ENCODE measurements at places on chromosomes 3 and 15.

GRCh38 chr3:136818769-136819391 lies at the start of gene SLC35G2:
Gene SLC35G2, plus strand, starts transcription at chr3:136819126. Its CDS starts 35,335 bp downstream, at chr3:136854461.
- DNase-seq = no peak

GRCh38 chr3:25594007-25594502 lies 70.7 kb downstream of the TOP2B start:
- no peak for DNase-seq

- peak; percentile 65 for DNase-seq
Measured at GRCh38 chr3:62318752-62319569, 54.4 kb downstream of the FEZF2 start.

DNA sequence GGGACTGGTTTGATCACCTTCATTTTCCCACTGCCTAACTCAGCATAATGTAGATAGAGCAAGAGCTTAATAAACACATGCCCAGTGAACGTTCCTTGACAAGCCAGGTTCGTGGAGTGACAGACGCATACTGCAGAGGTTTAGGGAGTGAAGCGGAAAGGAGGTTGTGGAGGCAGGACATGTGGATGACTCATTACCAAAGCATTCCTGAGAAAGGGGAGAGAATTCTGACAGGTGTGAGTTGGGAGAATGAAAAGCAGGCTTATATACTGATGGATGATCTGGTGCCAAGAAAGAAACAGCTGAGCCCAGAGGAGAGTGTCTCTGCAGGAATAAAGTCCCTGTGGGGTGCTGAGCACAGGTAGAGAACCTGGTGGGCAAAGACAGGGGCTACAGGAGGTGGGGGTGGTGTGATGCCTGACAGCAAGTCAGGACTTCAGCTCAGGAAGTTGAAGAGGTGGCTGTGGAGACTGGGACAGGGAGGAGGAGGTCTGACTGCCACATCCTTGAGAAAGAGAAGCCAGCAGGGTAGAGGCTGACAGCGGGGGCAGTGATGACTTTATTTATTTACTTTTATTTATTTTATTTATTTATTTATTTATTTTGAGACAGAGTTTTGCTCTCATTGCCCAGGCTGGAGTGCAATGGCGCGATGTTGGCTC lies 2.4 kb upstream of the RPL29 start:
- no peak for DNase-seq

- no peak for DNase-seq
Measured at GRCh38 chr3:127385540-127385870, 97.7 kb upstream of the PRR20G start.

DNA sequence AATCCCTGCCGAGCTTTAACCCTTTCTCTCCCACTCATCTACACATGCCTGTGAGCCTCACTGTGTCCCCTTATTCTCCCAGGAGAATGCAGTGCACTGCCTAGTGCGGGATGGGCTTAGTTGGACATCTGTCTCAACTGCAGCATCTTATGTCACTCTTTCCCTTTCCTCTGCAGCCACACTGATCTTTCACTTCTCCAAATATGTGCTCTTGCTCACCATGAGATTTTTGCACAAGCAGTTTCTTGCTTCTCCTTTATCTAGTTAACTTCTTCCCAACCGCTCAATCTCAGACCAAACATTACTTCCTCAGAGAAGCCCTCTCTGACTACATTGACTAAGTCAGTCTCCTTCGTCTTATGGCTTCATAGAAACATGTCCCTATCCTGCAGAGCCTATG lies 292.3 kb downstream of the KBTBD8 start:
- no peak for DNase-seq

- DNase-seq = no peak
Measured at GRCh38 chr15:37055481-37055880, 44.9 kb downstream of the MEIS2 start.

GRCh38 chr15:66389098-66389858 lies 2.6 kb downstream of the MAP2K1 start:
- no peak for DNase-seq

GRCh38 chr15:67054676-67055075 lies 10.7 kb upstream of the SMAD3 start:
- no peak for DNase-seq

GRCh38 chr3:67239353-67239752 lies 241.2 kb downstream of the KBTBD8 start:
- no peak for DNase-seq

DNA sequence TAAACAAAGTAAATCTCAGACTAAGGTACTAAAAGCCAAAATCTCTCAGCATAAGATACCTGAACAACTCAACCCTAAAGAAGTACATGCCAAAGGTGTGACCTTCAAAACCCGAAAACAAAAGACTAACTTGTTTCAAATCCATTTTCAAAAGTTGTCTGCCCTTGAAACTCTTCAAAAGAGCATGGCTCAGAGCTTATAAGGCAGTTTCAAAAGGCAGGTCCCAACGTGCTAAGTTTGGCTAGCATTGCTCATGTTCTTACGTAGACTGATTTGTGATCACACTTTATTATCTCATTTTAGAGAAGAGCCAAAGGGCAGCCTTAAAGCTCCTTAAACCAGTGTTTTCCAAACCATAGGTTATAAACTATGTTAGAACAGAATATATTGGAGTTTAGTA lies 112.2 kb downstream of the FEZF2 start:
- DNase-seq = no peak

DNA sequence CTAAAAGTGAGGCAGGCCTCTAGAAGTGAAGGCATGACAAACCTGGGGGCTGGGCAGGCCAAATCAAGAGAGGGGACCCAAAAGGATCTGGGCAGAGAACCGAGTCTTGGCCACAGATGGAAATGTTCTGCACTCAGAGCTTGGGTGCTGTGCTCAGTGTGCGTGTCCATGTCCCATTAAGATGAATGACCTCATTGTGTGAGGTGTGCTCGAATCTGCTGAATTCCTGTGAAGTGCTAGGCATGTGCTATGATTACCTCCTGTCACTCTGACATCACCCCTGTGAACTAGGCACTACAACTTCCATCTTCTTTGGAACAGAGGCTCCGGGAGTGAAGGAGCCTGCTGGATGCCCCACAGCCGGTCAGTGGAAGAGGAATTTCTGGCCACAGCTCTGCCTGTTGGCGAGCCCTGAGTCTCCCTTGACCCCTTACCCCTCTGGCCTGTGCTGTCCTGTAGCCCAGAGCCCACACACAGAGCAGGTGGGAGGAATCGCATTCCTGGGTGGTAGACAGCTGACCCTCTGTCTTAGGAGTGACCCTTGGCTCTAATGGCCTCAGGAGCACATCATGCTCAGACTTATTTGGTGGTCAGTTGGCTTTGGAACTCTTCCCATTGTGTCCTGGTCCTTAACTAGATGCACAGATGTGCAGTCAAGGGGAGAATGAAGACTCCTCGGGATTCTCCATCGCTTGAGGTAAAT lies 67.6 kb upstream of the CTDSPL start:
- no peak for DNase-seq

DNA sequence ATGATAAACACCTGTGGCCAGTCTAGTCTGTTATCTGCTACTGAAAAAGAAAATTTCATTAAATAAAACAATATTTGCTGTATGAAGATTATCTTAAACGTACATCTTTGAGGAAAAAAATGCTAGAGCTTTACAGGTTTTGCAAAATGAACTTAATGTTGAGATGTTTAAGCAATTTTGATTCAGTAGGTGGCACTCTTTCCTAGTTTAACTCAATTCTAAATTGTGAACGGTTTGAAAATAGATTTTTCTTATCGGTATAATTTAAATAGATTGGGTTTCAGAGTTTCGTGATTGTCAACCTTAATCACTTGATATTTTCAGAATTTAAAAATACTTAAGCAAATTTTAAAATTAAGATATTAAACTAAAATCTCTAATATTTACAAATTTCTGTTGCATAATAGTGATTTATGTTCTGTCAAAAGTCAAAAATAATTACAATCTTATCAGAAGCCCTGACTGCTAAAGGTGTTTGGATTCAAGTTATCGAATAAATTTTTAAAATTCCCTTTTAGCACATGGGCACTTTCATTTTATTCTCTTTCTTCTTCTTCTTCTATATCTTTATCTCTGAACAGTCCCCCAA lies 7.0 kb upstream of the RNF111 start:
- no peak for DNase-seq

DNA sequence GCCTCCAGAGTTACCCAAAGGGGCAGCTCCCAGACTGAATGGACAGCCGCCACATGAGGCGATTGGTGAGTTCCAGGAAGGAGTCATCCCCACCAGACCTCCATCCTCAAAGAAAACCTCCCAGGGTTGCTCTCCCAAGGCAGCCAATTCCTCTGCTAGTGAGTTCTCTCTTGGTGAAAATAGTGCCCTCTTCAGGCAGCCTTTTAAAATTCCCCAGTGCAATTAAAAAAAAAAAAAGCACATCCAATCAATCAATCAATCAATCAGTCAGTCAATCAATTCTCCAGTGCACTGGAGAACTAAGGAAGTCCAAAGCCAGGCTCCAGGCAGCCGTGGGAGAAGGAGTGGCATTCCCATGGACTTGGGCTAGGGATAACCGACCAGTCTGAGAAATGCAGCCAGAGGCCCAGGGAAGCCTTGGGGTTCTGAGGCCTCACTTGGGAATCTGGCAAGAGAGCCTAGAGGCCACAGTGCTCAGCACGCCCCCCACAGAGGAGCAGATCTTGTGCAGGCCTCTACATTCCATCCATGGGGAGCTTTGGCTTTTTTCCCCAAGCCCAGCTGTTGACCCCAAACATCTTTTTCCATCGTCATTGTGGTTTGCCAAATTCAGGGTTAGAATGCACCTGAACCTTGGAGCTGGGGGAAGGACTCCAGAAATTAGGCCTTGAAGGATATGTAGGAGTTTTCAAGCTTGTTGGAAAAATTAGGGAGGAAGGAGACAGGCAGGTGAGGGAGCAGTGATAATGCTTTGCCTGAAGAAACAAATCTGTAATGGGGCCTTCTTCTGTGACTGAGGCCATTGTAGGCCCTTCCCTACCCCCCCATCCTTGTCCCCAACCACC lies 4.8 kb downstream of the PAQR5 start:
- DNase-seq = no peak

DNA sequence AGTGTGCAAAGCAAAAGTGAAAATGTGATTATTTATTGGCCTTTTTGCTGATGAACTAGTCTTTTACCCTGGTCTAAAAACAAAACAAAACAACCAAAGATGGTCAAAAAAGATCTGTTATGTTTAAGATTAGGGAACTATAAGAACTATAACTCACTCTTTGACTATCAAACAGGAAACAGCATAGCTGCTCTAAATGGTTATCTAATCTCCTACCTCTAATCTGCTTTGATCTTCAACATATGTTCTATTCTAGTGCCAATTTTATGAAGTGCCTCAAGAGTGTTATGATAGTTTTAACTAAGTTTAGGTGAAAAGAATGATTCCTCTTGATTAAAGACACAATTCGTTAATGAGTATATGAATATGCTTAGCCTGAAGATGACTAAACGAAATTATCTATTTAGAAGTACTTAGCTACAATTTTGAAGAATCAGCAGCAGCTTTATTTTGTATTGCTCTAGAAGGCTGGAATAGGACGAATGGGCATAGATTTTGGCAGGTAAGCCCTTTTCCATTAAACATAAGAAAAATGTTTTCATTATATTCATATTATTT lies 46.0 kb downstream of the SETD2 start:
- no peak for DNase-seq

DNA sequence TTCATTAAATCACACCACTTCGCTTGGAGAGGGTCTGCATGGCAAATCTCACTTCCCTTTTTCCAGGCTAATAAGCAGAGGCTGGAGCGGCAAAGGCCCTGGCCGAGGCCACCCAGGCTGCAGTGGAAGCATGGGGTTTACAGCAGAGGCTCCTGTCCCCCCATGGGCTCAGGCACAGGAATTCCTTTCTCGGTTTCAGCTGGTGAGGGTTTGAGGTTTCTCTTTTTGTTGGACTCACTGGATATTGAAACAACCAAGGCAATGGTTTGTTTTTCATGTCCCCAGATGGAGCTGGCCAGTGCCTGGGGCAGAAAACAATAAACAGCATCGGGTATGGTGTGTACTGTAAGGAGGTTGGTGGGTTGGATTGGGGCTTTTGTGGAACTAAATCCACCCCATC lies 175.6 kb upstream of the RASGRP1 start:
- no peak for DNase-seq

DNA sequence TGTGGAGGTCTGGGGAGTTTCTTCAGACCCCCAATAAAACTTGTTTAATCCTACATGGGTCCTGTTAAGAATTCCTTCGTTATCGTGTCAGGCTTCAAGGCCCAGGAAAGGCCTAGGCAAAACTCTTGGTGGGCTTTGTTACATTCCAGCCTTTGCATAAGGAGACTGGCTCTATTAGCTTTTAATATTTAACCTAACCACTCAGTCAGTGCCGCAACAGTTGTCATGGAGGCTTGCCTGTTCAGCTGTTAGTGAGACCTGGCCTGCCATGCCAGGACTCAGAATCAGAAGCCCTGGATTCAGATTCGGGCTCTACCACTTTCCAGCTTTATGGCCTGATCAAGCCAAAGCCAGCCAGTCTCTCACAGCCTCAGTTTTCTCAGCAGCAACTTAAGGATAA lies 19.6 kb downstream of the EIF1B start:
- DNase-seq = no peak

DNA sequence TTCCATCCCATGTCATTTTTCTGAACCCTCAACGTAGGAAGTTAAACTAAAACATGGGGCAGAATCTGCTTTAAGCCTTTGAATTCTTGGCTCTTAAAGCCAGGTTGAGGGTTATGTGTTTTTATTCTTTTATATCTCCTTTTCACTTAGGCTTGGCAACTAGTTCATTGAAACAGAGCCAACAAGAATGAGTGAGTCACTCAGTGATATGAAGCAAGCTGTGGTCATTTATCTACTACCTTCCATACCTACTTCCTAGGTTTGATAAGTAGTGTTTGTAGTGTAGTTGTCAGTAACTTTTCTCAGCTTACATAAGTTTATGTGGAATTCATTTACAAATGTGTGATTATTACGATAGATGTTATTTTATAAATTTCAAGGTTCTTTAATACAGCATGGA lies 67.4 kb downstream of the SNRPN start:
- DNase-seq = no peak

GRCh38 chr3:183252973-183253527 lies at the start of gene B3GNT5:
Gene B3GNT5, plus strand, starts transcription at chr3:183253253. Its CDS starts 16,546 bp downstream, at chr3:183269799.
- DNase-seq = no peak

GRCh38 chr15:60004009-60004845 lies at the start of gene FOXB1:
Gene FOXB1, plus strand, starts transcription at chr15:60004311. Its CDS starts 653 bp downstream, at chr15:60004964.
- no peak for DNase-seq

DNA sequence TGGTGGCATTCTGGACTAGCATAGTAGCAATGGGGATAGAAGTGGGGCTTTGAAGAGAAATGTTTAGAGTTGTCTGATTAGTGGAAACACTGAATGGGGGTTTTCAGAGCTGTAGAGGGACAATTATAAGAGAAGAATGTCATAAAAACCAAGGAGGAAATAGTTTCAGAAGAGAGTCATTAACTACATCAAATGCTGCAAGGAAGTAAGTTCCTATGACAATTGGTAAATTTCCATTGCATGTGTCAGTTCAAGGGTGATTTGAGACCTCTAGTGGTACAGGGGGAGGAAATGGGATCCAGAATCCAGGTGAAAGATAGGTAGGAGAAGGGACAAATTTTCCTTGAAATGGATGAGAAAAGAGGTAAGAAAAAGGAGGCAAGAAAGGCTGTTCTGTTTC lies 68.3 kb upstream of the TBC1D5 start:
- no peak for DNase-seq
